ENCODE measurements at places on chromosomes 12 and 14.

GRCh38 chr12:12764824-12765223, 20.6 kb upstream of the APOLD1 start:
- no peak for DNase-seq

- DNase-seq, result no peak
Measured at GRCh38 chr14:35861204-35861868, 35.2 kb downstream of the BRMS1L start.

DNA sequence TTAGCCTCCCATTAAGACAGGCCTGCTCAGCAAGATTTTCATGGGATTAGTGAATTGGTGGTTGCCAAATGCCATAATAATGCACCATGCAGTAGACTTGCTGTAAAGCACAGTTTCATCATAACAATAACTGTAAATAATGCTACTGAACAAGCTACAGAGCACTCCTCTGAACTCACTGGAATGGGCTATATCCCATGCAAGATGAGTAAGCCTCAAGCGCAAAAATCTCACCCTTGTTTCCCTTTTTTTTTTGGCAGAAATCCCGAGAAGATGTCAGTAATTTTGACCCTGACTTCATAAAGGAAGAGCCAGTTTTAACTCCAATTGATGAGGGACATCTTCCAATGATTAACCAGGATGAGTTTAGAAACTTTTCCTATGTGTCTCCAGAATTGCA, 145.9 kb upstream of the HIF1A start:
- DNase-seq, result peak; percentile 35

DNA sequence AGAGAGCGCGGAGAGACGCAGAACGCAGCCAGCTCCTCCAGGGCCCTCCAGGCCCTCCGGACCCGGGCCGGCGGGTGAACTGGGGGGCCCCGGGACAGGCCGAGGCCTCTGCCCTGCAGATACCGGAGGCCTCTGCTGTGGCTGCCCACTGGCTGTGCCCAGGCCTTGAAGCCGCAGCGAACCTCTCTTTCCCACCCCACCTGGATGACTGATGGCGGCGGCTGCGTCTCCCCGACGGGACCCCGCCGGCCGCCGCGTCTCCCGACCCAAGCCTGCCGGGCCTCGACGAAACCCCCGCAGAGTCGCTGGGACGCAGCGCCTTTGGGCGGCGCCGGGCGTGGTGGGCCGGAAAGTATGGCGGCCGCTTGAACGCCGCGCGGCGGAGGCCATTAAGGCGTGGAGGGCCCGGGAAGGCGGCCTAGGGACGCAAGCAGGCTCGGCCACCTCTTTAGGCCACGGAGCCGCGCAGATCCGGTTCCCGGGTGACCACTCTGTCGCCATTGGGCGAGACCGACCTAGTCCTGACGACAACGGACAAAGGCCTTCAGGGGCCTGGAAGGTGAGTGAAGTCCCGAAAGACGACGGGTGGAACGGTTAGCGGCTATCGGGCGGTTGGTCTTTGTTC, 8.4 kb upstream of the ERGIC2 start:
- no peak for DNase-seq

DNA sequence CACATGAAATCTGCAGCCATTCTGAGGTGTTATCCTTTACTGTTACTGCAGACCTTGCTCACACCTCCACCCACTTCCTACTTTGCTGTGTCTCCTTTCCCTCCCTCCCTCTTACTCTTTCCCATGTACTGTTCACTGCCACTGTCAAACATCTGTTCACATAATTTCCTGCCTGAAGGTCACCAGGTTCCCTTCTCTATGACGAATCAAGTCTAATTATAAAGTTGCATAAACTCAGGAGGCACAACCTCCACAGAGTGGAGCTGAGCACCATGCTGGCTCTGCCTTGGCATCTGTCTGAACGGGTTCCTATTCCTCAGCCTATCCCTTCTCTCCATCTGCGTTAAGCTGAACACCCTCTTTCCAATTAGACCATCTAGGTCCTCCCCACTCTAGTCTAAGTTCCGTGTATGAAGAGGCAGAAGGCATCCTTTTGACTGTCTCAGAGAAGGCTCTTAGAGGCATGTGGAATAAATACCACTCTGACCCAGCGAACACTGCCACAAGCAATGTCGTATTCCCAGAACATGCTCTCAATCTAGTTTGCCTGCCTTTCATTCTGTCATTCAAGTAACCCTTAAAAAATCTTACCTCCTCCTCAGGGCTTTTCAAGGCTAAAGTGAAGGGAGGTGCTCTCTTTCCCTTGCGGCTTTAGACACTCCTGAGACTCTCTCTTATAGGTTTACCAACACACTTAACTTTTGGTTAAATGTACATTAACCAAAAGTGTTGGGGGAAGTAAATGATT, 48.7 kb downstream of the ACADS start:
- no peak for DNase-seq

DNA sequence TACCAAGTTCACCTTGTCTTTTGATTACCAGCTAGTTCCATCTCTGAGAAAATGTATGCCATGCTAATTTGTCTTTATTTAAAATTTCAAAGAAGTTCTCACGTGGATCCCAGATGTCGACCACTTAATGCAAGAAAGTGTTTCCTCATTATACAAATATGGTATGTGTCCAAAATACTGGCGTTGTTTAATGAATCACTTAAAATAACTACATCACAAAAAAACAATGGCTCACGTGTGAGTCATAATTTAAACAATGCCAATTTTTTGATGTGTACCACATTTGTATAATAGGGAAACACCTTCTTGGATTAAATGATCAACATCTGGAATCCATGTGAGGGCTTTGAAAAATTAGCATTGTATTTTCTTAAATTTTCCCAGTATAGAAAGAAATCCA, 40.8 kb downstream of the DBX2 start:
- DNase-seq, result no peak

- no peak for DNase-seq
Measured at GRCh38 chr12:110505332-110505731, 3.2 kb downstream of the RAD9B start.

- peak; percentile 10 for DNase-seq
Measured at GRCh38 chr14:76509311-76509710, 133.4 kb downstream of the ESRRB start.

- no peak for DNase-seq
Measured at GRCh38 chr14:56413721-56414120, 165.9 kb upstream of the TMEM260 start.

DNA sequence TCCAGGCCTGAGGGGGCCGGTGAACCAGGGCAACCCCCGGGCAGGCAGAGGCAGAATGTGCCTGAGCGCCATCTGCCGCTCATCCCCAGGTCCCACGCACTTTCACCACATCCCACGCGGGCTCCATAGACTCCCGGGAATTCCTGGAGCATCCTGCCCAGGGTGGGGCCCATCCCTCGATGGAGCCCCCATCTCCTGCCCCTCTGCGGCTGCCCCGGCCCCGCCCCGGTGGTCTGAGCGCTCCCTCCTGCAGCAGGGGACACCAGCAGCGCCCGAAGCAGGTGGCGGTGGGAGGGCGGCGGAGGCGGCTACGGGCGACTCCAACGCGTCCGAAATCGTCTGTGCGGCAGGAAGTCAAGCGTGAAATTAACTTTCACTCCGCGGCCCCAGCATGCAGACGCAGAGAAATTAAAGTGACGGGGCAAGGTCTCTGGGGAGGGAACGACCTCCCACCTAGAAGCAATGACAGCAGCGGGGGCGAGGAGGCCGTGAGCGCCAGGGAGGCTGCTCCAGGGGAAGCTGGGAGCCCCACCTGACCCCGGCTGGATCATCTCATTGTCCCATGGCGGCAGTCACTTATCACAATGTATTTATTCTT, 122.2 kb downstream of the NCOR2 start:
- no peak for DNase-seq

DNA sequence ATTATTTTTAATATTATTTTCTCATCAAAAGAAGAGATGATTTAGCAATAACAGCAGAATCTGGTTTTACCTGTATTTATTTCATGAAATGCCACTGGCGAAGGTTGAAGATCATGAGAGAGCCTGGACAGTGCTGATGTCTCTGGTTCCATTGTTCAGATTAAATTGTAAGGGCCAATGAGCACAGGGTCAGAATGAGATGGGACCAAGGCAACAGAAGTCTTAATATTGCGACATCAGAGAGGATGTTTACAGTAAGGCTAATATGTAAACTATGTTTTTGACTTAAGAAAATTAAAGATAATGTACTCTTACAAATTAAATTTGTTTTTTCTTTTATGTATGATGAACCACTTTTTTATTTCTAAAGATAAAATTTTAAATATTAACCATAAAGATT, 35.2 kb upstream of the KLRD1 start:
- no peak for DNase-seq

GRCh38 chr12:102702447-102703114, 214.5 kb downstream of the PAH start:
- DNase-seq, result peak; percentile 53

- DNase-seq, result no peak
Measured at GRCh38 chr14:63616015-63616414, 25.7 kb downstream of the WDR89 start.

DNA sequence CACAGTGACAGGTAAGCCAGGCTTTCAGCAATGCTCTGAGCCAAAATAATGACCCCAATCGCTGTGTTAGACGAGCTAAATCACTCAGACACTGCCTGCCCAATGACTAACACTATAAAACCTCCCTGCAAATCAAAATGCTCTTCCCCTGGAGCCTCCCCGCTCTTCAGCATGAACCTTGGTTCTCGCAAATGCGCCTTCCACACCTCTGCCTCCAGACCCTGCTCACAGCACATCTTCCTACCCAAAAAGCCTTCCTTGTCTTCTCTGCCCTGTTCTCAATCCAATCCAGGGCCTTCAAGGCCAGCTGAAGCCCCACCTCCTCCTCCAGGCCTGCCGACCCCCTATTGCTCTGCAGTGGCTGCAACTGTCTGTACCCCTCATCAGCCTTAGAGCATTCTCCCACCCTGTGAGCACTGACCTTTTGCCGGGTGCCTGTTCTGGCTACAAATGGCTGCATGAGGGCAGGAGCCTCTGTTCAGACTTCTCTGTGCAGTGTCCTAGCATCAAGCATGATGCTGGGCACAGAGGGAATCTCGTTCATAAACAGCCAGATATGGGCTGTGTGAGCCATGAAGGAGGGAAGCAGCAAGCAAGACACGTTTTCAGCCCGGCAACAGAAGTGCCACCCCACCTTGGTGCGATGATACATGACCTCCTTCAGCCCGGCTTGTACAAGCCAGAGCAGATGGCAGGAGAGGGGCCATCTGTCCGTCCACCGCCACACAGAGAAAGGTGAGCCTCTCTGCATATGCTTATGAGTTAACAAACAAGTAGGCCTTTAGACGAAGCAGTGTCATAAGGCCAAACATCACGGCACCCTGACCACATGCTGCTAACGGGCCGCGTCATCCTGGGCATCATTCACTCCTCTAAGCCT, 64.5 kb upstream of the DDX11 start:
- no peak for DNase-seq

DNA sequence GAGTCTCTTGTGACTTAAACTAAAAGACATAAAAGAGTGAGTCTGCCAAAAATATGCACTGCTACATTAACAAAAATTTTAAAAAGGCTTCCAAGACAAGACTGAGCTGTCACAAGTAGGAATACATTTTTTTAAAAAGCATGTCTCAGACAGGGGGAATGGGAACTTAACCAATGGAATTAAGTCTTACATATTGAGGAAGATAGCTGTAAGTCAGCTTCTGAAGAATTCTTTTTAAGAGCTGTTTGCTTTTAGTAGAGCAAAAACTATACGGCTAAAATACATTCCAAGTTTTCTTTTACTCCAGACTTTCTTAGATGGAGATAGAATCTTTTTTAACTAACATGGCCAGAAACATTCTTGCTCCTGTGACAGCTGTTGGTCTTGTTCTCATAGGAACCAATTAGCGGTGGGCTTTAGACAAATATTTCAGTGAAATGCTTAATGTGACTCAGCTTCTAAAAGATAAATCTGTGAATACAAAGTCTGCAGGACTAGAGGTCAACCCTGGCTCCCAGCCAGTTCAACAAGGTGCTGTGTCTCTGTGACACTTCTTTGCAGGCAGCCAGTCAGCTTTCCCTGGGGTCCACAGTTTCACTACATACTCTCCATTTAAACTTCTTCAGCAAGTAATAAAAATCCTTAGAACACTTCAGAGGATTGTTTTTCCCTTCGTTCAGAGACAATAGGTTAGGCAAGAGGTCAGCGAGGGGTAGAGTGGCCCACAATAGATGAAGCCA, 187.6 kb downstream of the NAV3 start:
- DNase-seq, result no peak

- no peak for DNase-seq
Measured at GRCh38 chr12:6241495-6241894, 41.3 kb downstream of the CD9 start.

- no peak for DNase-seq
Measured at GRCh38 chr12:53872367-53872766, 66.3 kb upstream of the HOXC13 start.

DNA sequence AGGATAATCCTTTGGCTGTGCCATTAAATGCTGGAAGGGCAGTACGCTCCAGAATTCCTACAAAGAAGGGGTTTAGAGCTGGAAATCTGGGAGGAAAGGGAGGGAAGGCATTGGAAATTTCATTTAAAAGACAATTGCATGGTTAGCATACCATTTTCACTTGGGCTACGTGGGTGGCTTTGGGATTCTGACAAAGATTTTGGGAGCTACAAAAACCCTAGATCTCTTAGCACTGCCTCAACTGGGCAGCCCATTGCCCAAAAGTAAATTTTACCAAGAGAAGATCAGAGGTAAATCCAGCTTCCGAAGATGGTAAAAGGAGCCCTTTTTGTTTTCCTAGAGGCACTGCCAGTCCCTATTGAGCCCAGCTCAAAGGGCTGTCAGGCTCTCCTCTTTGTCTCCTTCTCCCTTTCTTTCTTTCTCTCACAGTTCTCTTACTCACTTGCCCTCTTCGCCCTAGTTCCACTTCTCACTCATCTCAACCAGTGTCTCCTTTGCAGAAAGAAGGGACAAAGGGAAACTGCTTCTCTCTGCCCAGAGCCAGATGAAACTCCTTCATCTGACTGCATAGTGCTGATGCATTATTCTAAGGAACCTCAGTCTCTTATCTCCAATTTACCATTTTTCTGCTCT, 125.4 kb upstream of the PLEKHA5 start:
- no peak for DNase-seq

GRCh38 chr12:129101404-129101803, 248.1 kb downstream of the GLT1D1 start:
- DNase-seq, result no peak

- no peak for DNase-seq
Measured at GRCh38 chr14:58697930-58698642, 60.3 kb downstream of the DACT1 start.

DNA sequence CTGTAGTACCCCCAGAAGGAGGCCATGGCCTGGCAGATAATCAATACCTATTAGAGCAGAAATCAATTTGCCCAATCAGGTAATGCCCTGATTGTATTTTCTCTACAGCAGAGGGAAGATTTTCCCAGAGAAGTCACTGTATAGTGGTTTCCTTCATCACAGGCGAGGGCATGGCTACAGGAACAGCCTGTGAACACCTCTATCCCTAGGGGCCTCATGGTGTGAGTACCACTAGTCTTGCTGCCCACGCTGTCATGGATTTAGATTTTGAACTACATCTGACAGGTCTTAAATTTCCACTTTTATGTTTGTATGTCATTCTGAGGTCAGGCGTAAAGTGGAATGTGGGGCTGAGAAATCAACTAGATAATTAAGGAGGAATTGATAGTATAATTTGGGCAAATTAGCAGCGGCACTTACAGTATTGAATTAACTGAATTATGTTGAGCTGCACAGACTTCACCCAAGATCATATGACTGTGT, 42.4 kb upstream of the STXBP6 start:
- no peak for DNase-seq

- no peak for DNase-seq
Measured at GRCh38 chr12:71578694-71579258, 84.9 kb downstream of the ZFC3H1 start.
